ENCODE measurements at places on chromosomes 13 and 19.

DNA sequence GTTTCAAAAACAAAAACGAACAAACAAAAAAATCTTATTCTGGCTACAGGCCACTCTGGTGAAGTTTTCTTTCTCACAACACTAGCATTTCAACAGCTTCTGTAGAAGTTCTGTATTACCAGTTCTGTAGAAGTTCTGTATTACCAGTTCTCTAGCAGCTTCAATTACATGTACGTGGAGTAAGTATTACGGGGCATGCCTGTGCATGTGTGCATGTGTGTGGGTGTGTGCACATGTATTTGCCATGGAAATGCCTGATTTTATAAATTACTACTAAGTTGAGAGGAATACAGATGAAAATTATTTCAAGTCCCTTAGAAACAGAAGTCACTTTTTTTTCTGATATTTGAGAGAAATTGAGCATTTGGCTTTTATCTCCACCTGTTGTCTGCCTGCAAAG, 414.2 kb downstream of the FOXO1 start:
- DNase-seq = no peak

GRCh38 chr13:92259523-92259922, 861.1 kb downstream of the GPC5 start:
- no peak for DNase-seq

DNA sequence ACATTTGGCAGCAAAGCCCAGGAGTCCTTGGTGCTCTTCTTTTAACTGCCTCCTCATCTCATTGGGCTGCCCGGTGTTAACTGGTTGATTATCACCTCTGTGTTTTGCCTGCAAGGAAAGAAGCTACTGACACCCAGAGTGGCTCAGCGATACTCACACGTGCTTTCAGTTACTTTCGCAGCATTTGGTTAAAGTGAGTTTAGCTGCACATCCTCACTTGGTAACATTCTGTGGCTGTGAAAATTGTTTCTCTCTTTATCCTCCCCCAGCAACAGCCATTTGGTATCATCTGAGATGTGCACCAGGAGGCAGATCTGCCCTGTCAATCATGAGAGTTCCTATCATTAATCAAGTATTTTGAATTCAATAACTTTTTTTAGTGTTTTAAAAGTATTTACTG, 44.6 kb upstream of the GPR183 start:
- no peak for DNase-seq

DNA sequence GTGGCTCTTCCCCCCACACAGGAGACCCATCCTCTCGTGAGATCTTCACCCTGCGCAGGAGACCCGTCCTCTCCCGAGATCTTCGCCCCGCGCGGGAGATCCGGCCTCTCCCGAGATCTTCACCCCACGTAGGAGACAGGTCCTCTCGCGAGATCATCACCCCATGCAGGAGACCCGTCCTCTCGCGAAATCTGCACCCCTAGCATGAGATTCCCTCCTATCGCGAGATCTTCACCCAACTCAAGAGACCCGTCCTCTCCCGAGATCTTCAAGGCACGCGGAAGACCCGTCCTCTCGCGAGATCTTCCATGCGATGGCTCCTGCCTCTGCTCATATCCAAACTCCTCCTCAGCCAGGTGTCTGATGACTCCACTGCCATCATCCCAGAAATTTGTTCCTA, 24.3 kb downstream of the LAIR2 start:
- DNase-seq = no peak

DNA sequence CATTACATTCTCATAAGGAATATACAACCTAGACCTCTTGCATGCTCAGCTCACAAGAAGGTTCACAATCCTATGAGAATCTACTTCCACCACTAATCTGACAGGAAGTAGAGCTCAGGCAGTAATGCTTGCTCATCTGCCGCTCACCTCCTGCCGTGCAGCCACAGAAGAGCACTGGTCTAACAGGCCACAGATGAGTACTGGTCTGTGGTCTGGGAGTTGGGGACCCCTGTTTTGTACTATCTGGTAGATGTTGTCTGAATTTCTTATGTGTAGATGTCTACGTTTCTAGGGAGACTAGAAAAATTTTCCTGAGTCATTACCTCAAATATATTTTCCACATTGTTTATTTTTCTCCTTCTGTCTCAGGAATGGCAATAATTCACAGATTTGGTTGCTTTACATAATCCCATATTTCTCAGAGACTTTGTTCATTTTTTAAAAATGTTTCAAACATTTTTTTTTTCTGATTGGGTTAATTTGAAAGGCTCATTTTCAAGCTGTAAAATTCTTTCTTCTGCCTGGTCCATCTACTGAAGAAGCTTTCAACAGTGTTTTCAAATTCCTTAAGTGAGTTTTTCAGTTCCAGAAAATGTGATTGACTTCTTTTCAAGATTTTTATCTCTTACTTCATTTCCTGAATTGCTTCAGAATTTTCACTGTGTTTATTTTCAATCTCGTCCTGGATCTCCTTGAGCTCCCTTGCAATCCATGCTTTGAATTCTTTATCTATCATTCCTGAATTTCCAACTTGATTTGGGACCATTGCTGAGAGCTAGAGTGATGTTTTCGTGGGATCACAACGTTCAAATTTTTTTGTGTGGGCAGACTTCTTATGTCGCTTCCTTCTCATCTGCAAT, 1322.2 kb downstream of the PCDH9 start:
- peak; percentile 67 for DNase-seq

DNA sequence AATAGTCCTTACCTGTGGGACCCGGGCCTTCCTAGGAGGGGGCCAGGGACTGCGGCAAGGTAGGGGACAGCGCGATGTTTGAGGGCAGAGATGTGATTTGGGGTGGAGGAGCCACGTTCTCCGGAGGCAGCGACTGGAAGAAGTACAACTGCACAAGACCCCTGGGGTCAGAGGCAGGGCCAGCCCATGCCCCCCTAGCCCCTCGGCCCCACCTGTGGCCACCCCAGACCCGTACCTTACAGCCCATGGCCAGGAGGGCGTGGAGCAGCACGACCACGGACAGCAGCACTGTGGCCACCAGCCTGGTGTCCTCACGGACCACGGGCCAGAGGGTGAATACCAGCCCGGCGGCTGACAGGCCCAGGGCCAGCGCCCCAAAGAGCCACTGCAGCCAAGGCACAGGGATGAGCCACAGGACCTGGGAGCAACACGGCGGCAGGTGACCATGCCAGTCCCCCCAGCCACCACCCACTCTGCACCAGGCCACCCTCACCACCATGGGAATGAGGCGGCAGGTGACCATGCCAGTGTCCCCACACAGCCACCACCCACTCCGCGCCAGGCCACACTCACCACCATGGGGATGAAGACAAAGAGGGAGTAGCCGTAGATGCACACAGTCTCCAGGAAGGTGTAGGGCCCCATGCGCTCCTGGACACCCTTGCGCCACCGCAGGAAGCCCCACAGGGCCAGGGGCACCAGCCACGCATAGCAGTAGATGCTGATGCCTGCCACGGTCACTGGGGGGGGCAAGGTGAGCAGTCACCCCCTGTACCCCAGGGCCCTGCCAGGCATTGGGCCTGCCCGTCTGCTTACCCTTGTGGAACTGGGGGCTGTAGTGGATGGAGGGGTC, 5.0 kb downstream of the YIPF2 start:
- DNase-seq = no peak

- DNase-seq = no peak
Measured at GRCh38 chr19:32666084-32666483, 8.9 kb downstream of the ANKRD27 start.

DNA sequence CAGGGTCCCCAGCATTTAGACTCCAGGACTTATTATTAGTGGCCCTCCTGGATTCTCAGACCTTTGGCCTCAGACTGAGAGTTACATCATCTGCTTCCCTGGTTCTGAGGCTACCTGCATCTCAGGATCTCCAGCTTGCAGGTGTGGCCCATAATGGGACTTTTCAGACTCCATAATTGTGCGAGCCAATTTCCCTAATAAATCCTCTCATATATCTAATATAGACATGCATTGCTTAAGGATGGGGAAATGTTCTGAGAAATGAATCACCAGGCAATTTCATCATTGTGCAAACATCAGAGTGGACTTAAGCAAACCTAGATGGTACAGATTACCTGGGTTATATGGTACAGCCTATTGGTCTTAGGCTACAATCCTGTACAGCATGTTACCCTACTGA, 116.5 kb upstream of the FBXL3 start:
- no peak for DNase-seq

DNA sequence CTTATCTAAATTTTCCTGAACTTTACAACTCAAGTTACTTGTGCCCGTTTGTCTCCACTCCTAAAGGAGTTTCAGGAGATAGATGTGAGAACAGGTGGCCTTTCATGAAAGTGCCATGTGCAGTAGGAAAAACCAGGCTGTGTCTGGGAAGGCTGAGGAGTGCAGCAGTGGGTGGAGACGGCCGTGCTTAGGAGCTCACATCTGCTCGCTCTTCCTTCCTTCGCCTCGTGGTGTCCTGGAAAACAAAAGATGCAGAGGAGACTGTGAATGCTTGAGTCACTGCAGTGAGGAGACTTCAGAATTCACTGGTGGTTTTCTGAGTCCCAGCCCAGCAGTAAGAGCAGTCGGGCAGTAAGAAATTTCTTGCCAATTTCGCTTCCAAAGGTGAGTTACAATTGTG, 138.4 kb upstream of the RNF113B start:
- peak; percentile 72 for DNase-seq

- no peak for DNase-seq
Measured at GRCh38 chr13:110419381-110419791, 112.3 kb downstream of the COL4A2 start.

DNA sequence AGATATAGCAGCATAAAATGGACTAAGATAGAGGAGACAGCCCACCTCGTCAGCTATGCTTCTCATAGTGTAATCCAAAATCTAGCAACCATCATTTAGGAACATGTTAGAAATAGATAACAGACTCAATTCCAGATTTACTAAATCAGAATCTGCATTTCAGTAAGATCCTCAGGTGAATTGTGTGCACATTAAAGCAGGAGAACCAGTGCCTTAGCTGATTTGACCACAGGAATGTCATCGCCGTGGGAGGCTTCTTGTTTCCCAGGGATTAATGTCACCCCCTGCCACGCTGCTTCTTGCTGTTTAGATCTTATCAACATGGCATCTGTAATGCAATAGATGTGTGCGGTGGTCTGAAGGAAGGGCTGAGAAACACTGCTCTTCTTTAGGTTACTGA, 84.0 kb downstream of the GPC5 start:
- peak; percentile 56 for DNase-seq

- DNase-seq = peak; percentile 33
Measured at GRCh38 chr19:52307275-52307674, 10.3 kb downstream of the ZNF480 start.

All from fibroblast of skin of back (primary cell).